ENCODE measurements at places on chromosomes 11 and 22.

- no peak for DNase-seq
These were observed 56.1 kb upstream of the POU2AF1 start for GRCh38 chr11:111435046-111435698.

DNA sequence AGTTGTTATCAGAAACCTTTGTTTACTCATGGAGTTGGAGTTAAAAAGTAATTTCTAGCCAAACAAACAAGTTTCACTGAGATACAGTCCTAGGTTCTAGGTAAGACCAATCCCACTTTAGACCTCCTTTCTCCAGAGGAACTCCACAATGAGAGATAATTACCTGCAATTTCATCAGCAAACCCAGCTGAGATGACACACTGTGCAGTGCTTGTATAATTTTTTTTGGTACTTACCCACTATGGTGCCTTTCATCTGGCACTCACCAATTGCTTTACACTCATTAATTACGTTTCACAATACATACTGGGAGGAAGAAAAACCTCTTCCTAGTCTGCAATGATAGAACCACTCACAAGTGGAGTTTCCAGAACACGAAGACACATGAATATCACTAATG lies 1.8 kb upstream of the MUC15 start:
- DNase-seq: no peak

DNA sequence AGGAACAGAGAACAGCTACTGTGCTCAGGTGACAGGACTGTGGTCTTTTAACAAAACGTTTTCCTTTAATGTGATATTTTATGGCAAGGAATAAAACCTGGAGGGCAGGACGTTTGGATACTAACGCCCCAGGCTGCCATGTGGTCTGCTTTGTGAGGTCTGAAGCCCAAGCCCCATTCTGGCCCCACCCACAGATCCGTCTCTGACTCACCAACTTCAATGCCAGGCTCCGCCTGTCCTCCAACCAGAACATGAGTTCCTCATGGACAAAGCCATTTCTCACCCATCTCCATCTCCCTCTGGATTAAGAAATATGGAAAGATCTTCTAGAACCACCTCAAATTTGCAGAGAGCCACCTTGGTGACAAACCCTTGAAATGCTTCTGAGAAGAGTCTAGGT lies 148.8 kb downstream of the CRYBB2 start:
- DNase-seq: no peak

DNA sequence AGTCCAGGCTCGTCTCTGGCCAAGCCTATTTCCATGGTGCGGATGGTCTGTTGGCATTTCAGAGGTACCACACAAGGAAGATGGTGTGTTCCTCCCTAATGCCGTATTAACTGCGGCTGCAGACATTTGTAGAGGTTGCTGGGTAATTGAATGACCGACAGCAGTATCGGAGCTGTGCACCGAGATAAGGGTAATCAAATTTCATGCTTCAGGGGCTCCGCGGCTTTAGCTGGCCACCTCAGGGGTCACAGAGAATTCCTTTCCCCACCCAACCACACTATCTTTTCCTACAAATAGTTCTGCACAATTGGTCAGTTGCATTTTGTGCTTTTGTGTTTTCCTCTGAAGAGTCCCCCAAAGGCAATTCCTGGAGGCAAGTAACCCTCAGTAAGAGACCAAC lies 297.4 kb downstream of the OPCML start:
- DNase-seq: no peak

DNA sequence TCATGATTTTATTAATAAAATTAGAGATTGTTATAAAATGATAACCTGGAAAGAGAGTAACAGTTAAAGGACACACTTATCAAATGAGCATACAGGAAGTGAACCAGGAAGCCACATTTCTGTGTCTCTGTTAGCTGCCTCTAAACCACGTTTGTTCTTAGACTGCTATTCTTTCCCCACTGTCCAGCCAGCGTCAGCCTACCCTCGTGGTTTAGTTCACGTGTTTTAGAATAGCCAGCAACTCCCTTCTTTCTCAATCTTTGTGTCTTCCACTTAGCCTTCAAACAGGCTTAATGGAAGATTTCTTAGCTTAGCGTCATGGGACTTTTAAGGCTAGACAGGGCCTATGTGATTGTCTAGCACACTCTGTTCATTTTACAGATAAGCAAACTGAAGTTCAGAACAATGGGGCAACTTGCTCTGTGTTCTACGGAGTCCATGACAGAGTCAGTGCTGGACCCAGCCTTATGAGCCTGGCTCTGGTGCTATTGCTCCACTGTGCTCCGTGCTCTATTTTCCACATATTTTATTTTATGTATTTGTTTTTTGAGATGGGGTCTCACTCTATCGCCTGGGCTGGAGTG lies 27.2 kb downstream of the GRAMD1B start:
- DNase-seq: no peak

DNA sequence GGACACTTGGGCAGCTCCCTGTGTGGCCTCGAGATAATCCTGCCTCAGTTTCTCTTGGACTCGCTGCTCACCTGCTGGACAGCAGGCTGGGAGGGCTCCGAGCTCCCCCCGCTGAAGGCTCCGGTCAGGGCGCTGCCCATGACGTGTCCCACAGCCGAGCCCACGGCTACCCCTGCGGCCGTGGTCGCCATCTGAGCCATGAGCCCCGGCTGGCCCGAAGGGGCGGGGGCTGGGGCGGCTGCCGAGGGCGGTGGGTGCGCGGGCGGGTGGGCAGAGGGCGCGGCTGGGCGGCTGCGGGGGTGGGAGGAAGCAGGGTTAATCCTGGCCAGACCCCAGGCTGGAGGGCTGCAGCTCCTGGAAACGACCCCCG lies 484 bp downstream of the CHCHD10 start:
- DNase-seq: no peak

DNA sequence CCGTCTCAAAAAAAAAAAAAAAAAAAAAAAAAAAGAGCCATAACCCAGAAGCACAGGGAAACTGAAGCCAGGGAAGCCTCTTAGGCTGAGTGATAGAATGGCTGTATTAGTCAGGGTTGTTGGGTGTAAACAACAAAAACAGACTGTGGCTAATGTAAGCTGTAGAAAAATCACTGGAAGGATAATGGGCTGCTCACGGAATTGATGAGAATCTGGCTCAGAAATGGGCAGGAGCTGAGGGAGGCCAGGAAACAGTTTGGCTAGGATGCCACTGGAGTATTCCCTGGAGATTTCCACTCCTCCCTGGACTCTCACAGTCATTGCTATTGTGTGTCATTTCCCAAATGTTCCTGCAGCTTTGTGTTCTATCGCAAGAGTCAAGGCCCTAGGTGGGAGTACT lies 22.4 kb downstream of the SLC22A6 start:
- DNase-seq: no peak

- DNase-seq: no peak
These were observed 13.6 kb upstream of the TMEM216 start for GRCh38 chr11:61378713-61379313.

GRCh38 chr11:1017269-1018005 lies 19.1 kb downstream of the MUC6 start:
- DNase-seq: no peak

DNA sequence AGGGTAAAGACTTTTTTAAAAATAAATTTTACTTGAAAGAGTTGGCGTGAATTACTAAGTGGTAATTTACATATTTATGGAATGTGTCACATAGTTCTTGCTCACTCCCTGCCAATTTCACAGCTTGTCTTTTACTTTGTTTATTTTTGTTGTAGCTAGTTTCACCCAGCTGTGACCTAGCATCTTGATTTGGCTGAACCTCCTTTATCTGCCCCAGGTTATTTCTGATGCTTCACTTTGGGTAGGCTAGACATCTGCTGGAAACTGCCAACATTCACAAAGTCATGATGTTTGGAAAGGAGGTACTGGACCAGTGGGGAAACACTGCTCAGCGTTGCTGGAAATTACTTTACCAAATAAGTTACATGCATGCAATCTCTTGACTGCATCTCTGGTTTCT lies 1676.0 kb upstream of the RAG2 start:
- no peak for DNase-seq

DNA sequence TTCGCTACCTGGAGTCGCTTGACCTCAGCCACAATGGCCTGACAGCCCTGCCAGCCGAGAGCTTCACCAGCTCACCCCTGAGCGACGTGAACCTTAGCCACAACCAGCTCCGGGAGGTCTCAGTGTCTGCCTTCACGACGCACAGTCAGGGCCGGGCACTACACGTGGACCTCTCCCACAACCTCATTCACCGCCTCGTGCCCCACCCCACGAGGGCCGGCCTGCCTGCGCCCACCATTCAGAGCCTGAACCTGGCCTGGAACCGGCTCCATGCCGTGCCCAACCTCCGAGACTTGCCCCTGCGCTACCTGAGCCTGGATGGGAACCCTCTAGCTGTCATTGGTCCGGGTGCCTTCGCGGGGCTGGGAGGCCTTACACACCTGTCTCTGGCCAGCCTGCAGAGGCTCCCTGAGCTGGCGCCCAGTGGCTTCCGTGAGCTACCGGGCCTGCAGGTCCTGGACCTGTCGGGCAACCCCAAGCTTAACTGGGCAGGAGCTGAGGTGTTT lies 12.8 kb downstream of the TSKU start:
- DNase-seq: no peak

- no peak for DNase-seq
These were observed 25.2 kb downstream of the LRRC74B start for GRCh38 chr22:21070690-21071615.

- DNase-seq: no peak
These were observed 59.4 kb downstream of the OTOG start for GRCh38 chr11:17606233-17607082.

- no peak for DNase-seq
These were observed 10.5 kb upstream of the MGAT3 start for GRCh38 chr22:39446239-39446721.

- no peak for DNase-seq
These were observed 139.1 kb upstream of the DDI1 start for GRCh38 chr11:103897160-103897936.

DNA sequence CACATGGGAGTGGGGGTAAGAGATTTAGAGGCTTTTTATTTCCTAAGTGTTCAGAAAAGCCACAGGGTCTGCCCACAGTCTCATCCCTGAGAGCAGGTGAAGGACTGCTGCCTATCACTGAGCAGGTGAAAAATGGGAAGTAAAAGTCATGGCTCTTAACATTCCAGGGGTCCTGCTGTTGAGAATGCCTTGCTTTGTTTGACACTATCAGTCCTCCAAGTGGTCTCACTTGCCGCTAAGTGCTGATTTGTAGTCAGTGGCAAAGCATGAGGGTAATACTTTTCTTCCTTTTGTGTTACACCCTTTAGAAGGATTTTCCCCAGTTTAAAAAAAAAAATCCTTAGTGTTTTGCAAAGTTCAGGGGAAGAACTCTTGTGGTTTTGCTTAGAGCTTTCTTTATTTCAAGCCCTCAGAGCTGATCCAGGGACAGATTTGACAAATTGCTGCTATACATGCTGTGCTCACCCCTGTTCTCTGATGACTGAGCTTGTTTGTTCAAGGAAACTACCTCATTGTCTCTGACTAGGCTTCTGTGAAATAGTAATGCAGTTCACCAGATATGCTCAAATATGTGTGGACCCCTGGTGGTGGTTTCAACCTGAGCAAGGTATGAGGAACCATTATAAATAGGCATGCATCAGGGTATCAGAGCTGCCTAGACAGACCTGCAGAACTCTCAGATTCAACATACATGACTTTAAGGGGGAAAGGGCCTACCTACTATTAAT lies 141.0 kb downstream of the ARHGAP42 start:
- no peak for DNase-seq

DNA sequence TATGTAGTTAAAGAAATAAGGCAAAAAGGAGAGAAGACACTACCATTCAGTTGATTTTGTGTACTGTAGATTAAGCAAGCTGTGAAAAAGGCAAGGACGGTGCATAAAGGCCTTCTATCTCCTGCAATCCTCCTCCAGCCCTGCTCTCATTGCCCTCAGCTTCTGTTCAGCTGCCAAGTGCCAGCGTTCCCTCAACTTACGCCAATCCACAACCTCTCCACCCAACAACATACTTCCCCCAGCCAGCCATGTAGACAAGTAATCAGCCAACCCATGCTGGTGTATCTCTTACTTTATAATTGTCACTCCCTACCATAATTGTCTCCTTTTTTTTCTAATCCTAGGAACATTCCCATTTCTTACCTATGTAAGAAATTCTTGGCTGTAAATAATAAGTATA lies 30.1 kb upstream of the ANO5 start:
- DNase-seq: no peak

- DNase-seq: no peak
These were observed 6.7 kb downstream of the ANKRD13D start for GRCh38 chr11:67295846-67296245.

DNA sequence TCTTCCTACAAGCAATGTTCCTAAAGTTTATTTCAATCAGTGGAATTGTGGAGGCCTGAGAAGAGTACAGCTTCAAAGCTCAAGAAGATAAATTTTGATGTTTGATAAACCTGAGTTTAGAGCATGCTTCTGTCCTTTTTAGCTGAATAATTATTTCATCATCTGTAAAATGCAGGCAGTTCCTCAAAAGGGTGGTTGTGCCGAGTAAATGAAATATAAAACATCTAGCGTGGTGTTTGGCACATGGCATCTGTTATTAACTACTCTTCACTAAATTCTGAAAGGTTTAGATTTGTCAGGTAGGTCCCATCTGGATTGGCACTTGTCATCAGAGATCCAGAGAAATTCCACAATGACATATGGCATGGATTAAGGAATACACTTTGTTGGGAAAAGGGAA lies 155.1 kb downstream of the DDX10 start:
- DNase-seq: no peak

DNA sequence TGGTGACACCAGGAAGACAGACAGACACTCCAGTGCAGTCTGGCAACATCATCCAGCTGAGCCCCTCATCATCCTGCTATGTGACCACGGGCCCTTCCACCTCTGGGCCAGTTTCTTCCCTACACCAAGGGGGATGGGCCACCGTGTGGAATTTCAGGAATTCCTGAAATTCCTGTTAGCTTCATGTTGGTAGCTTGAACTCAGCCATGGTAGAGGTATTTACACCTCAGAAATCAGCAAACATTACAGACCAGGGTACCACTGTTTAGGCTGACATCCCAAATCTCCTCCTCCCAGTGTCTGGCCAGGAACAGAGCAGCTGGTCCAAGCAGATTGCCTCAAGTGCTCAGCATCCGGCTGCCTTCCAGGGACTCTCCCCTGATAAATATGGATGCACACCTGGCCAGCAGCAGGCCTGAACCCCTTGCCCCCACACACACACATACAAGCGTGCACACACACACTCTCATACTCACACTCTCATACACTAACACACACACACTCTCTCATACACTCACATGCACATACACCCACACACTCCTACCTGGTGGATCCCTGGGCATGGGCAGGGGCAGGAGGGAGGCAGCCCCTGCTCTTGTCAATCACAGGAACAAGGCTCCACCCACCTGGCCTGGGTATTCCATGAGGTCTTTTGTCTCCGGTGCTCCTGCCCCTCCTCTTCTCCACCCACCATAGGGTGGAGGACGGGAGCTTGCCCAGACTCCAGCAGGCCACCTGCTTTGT lies 85.2 kb downstream of the BUD13 start:
- DNase-seq: no peak

Data from stimulated activated CD4-positive, alpha-beta T cell treated with anti-CD3 and anti-CD28 coated beads, TNF-alpha, amount 100 ng/mL, for 24 hours (primary cell).